GM23338 (cell line): ENCODE measurements at places on chromosomes 1 and 21. TPM values are rescaled to one million over a fixed set of nuclear protein-coding genes. Genes with fewer than 3 reads are reported as not detected.

TMEM69 gene
- 45.8 and 59.7 TPM in 2 replicates for total RNA-seq

NUP210L gene
- not detected in 2 replicates for total RNA-seq

KIRREL1 gene
- total RNA-seq, result 35.2 and 41.0 TPM in 2 replicates

MRPL24 gene
- 18.8 and 23.8 TPM in 2 replicates for total RNA-seq

RBM8A gene
- total RNA-seq, result 170 and 212 TPM in 2 replicates

CLCA2 gene
- not detected in 2 replicates for total RNA-seq

ARMH1 gene
- total RNA-seq, result 0.31 and 0.62 TPM in 2 replicates

TNFSF4 gene
- 1.2 and 1.5 TPM in 2 replicates for total RNA-seq

DNA sequence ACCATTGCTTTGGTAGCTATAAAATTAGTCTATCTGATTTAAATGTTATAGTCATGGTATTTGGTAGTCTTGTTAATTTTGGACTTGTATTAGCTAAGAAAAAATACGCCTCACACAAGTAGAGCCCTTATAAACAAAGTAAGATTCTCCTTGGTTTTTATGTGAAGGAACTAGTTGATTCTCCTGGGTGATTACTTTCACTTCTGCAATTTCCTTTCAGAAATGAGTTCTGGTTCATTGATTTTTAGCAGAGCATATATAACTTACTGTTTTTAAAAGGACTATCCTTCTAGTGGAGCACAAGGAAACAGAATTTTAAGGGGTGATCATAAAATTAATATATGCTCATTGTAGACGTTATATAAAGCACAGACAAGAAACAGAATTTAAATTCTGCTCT, 120.1 kb downstream of the BACH1 start:
- DNase-seq, result no peak

- no peak for DNase-seq
Measured at GRCh38 chr1:173996995-173997394, 25.2 kb downstream of the RC3H1 start.

DNA sequence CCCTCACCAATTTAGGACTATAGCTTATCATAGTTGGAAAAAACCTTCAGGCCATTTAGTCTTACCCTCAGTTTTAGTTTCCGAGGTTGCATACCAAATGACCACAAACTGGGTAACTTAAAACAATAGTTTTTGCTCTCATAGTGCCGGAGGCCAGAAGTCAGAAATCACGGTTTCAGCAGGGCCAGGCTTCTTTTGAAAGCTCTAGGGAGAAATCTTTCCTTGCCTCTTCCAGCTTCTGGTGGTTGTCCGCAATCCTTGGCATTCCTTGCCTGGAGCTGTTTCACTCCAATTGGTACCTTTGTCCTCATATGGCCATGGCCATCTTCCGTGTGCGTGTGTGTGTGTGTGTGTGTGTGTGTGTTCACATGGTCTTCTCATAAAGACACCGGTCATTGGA, 12.4 kb upstream of the PLXNA2 start:
- no peak for DNase-seq

GRCh38 chr1:147721716-147722115, 38.7 kb downstream of the GJA5 start:
- DNase-seq, result no peak

DNA sequence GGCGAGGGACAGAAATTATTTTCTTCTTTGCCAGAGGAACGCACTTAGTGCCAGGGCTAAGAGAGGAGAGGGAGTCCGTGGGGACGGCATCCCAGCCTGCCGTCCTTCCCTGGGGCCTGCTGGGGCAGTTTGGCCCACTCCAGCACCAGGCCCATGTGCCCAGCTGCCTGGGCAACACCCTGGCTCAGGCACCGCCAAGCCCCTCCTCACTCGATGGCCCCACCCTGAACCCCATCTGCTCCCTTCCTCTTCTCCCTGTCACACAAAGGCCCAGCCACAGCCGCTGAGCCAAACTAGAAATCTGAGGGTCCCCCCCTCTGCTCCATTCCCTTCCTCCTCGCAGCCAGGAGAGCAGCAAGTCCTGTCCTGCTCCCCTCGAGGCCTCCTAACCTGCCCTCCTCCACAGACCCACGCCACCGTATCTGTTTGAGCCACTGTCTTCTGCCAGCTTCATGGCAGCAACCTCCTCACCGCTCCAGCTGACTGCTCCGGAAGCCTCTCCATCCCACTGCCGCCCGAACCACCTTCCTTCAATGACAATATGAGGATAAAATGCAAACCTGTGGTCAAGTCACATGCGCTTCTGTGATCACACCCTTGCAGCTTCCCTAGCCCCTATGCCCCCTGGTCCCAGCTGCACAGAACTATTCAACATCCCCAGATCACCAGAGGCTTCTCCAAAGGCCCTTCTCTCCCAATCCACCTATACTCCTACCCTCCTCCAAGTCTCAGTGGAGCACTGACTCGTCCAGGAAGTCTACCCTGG, 8.4 kb upstream of the TNNI1 start:
- no peak for DNase-seq

GRCh38 chr1:219917281-219917680, 11.1 kb downstream of the SLC30A10 start:
- DNase-seq, result no peak

DNA sequence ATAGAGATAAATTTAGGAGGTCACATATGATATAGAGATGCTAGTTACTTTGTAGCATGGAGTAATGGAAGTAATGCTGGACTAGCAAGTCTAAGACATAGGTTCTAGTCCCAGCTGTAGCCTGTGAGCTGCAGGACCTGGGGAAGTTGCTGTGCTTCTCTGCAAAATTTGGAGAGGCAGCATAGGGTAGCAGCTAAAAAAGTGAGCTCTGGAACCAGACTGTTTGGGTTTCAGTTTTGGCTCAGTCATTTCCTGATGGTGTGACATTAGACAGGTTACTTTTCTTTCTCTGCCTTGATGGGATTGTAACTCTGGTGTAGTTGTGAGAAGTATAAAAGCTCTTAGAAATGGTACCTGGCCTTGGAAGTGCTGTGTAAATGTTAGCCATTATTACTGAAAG, 3.3 kb downstream of the METTL13 start:
- no peak for DNase-seq

GRCh38 chr1:109060707-109061106, 15.1 kb downstream of the TAF13 start:
- no peak for DNase-seq

GRCh38 chr1:226512076-226512728, 36.4 kb upstream of the STUM start:
- DNase-seq, result no peak

- DNase-seq, result no peak
Measured at GRCh38 chr1:111654839-111655238, 35.2 kb downstream of the RAP1A start.

- no peak for DNase-seq
Measured at GRCh38 chr1:54987427-54987826, 7.0 kb downstream of the TMEM61 start.

GRCh38 chr1:38516560-38516959, 343.0 kb downstream of the RRAGC start:
- no peak for DNase-seq
